ENCODE measurements at places on chromosomes 7 and 10. TPM values are rescaled to one million over a fixed set of nuclear protein-coding genes. Genes with fewer than 3 reads are reported as not detected.

CALHM3 gene
- total RNA-seq = not detected

IGF2BP3 gene
- 34.3 TPM for total RNA-seq

OR9A2 gene
- total RNA-seq = not detected

CYP2C19 gene
- not detected for total RNA-seq

PANK1 gene
- total RNA-seq = 4.4 TPM

SLC26A5 gene
- not detected for total RNA-seq

OR2A42 gene
- not detected for total RNA-seq

CRPPA gene
- total RNA-seq = 0.94 TPM

TEX36 gene
- total RNA-seq = not detected

CNTNAP2 gene
- total RNA-seq = 1.3 TPM

CREB5 gene
- total RNA-seq = 2.2 TPM

ABCC2 gene
- total RNA-seq = 0.68 TPM

RADIL gene
- 1.3 TPM for total RNA-seq

TRPV5 gene
- total RNA-seq = not detected

OR2A1 gene
- total RNA-seq = not detected

KAT6B gene
- total RNA-seq = 8.8 TPM

Data from pericardium fibroblast (primary cell).